ENCODE measurements at places on chromosomes 12 and 14.
A peak's percentile ranks its signal among the peaks of the same experiment; 100 is the strongest.

GRCh38 chr12:62129291-62129690 lies 130.9 kb upstream of the USP15 start:
- DNase-seq = no peak

DNA sequence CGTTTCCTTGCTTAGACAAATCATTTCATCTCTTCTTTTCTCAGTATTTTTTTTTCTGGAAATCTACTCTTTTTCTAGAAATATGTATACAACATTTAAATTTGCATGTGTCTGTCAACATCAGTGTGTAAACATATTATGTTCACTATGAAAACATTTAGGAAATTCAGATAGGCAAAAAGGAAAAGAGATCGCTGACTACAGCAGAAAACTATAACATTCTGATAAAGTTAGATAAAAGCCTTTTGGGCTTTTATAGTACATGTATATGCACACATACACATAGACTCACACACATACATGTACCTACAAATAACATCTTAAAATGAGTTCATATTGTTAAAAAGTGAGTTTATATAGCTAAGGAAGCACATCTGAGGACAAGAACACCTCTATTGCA lies 142.1 kb downstream of the RAD51B start:
- DNase-seq = no peak

GRCh38 chr14:46344327-46344937 lies 307.1 kb downstream of the RPL10L start:
- DNase-seq = peak; percentile 1

DNA sequence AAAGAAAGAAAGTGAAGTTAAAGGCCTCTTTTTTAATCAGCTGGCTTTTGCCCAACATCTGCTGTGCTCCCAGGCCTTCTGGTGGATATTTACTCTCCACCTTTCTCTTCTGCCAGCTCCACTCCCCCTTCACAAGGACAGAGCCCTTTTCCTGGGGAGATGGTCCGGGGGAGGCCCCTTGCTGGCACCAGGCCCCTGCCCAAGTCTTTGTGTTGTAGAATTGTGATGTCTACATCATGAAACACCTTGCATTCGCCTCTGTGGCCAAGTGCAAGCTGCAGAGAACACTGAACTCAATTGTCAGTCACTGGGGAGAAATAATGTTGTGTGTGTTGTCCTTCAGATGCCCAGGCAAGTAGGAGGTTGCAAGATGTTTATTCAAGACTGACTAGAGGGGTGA lies 150.3 kb downstream of the DPF3 start:
- DNase-seq = no peak

DNA sequence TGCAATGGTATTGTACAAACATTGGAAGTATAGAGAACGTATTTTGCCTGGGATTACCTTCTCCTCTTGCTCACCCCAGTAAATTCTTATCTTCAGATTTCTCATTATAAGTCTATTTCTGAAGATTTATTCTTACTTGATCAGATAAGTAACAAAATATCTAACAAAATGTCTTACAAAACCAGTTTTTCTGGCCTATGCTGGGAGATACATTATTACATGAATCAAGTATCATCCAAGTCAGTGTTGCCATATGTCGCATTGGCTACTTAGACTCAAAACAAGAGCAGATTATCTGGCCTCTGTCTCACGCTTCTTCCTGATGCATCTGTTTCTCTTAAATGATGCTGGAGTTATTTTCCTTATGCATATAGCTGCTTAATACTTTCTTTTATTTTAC lies 408.5 kb downstream of the CCER1 start:
- no peak for DNase-seq

- DNase-seq = no peak
These were observed 90.9 kb downstream of the SRGAP1 start for GRCh38 chr12:63935361-63935760.

DNA sequence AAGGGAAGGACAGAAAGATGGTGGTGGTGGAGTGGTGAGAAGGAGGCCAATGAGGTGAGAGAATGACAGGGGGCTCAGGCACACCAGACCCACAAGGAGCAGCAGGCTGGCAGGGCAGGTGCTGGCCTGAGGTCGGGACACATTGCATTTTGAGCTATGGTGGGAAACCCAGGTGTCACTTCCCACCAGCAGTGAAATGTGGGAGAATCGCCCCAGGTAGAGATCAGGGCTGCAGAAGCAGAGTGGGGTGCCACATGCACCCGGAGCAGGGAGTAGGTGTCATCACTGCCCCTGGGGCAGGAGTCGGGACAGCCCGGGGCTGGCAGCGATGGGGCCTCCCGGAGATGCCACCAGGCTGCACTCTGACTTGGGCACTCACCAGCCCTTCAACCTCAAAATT lies 315.8 kb downstream of the BCL11B start:
- no peak for DNase-seq

Data from GDM1 (cell line).